Activated CD4-positive, alpha-beta T cell treated with anti-CD3 and anti-CD28 coated beads, Interleukin-2, amount 10 ng/mL, durations not matched to agents 24 days and 14 days (primary cell): ENCODE measurements at places on chromosomes 12 and 14. TPM values are rescaled to one million over a fixed set of nuclear protein-coding genes. Genes with fewer than 3 reads are reported as not detected.

Gene FLRT2
- total RNA-seq, result not detected in 2 replicates

Gene SELPLG
- total RNA-seq, result 47.4 and 49.4 TPM in 2 replicates

Gene LRR1
- total RNA-seq, result 47.7 and 50.4 TPM in 2 replicates

Gene OTOGL
- total RNA-seq, result not detected in 2 replicates

Gene KRT6A
- not detected in 2 replicates for total RNA-seq

Gene HDAC7
- total RNA-seq, result 405 and 419 TPM in 2 replicates

Gene PLEK2
- 0.95 and 1.7 TPM in 2 replicates for total RNA-seq

Gene LRRIQ1
- not detected in 2 replicates for total RNA-seq

GRCh38 chr12:23756416-23756815 lies 193.1 kb downstream of the SOX5 start:
- H3K36me3 ChIP-seq, result no peaks in the 10 kb centered on the region

DNA sequence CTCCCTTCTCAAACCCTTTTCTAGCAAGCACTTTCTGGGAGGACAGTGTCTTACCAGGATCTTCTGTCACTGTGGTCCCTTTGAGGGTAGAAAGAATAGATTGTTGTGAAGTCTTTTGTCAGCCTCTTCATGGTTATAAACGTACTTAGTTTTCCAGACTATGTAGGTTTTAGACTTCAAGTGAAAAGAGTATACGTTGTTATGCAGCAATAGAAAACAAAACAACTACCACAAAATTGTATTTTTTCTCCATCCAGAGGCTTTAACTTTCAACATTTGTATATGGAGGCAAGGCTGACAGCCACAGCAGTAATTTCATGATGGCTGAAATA lies 23.7 kb downstream of the PRKCH start:
- H3K4me3 ChIP-seq, result peak overlapping the region; percentile 83
- DNase-seq, result no peak
- peaks cover 39% of the 10 kb centered on the region for H3K36me3 ChIP-seq
- peak overlapping the region; percentile 95 for H3K27ac ChIP-seq
- H3K27me3 ChIP-seq, result no peaks in the 10 kb centered on the region

- H3K36me3 ChIP-seq, result no peaks in the 10 kb centered on the region
- peaks cover 20% of the 10 kb centered on the region for H3K4me1 ChIP-seq
- H3K27ac ChIP-seq, result peak overlapping the region; percentile 6
- DNase-seq, result no peak
Observed at GRCh38 chr12:51424094-51424661, 453 bp upstream of the SLC4A8 start.

DNA sequence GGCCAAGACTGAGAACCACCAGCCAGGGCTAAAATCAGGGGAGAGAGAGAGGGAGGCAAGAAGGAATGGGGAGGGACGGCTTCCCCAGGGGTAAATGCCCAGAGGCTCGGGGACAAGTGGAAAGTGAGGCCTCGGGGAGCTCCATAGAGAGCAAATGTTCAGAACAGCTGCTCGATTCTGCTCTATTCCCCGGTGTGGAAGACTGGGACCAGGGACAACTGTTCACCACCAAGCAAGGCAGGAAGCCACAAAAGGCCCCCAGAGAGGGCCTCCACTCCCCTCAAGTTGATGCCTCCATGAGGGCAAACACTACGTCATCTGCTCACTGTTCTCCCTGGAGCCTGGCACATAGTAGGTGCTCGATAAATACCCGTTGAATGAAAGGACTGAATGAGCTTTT lies 53.5 kb downstream of the IRF2BPL start:
- H3K36me3 ChIP-seq, result no peaks in the 10 kb centered on the region
- no peak overlapping the region for H3K4me3 ChIP-seq
- H3K4me1 ChIP-seq, result peaks cover 25% of the 10 kb centered on the region

DNA sequence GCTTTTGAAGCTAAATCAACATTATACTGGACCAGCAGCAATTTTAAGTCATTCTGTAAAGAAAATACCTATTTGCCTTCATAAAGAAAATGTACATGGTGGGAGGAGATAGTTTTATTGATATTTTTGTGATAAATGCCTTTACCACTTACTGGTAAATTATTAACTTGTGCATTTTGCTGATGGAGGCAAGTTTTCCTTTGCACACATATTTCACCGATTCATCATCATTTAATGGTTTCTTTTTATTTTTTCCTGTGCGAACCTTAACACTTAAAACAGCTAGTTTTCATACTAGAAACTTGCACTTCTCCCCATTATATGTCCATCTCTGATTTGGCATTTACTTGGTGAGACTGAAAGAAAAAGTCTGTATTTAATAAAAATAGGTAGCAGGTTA lies 239.3 kb downstream of the TRHDE start:
- DNase-seq, result no peak
- H3K36me3 ChIP-seq, result no peaks in the 10 kb centered on the region
- no peak overlapping the region for H3K4me3 ChIP-seq
- H3K27ac ChIP-seq, result no peak overlapping the region
- no peaks in the 10 kb centered on the region for H3K27me3 ChIP-seq

GRCh38 chr12:6840330-6840729 lies 395 bp upstream of the GNB3 start:
- no peaks in the 10 kb centered on the region for H3K27me3 ChIP-seq
- DNase-seq, result no peak
- peaks cover 4% of the 10 kb centered on the region for H3K4me1 ChIP-seq
- H3K4me3 ChIP-seq, result no peak overlapping the region
- H3K36me3 ChIP-seq, result peaks cover 4% of the 10 kb centered on the region
- H3K27ac ChIP-seq, result no peak overlapping the region

DNA sequence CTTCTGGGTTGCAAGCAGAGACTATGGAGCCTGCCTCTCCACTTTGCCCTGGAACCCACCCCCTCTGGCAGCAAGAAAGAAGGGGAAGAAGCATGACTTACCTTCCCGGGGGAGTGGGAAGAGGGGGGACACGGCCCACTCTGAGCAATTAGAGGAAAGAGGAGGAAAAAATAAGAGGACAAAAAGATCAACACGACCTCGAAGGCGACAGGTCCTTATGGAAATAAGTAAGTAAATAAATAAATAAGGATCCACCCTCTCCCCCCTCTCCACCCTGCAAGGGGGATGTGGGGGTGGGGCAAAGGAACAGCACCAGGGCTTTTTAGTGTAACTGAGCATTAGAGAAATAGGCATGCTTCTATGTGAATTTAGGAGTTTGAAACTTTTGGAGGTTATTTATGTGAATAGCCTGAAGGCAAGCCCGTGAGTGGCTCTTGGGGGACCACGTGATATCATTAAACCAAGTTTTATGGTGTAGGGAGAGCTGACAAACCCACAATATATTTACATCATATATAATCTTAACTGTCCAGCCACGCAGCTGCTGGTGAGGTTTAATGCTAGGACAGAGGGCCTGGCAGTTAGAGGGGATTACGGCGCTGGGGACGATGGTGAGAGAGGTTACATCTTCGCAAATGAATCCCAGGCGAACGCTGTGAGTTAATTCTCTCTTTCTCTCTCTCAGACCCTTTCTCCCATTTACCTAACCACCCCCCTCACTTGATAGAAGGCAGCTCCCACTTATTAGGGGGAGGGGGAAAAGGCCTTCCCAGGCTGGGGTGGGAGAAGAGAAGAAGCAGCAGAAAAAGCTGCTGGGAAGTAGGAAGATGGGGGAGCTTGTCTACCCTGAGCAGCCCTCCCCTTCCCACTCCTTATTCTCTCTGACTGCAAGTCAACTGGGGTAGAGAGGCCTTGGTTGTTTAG lies 4.8 kb downstream of the HOXC5 start:
- H3K4me3 ChIP-seq, result no peak overlapping the region
- peaks cover 11% of the 10 kb centered on the region for H3K4me1 ChIP-seq
- H3K27me3 ChIP-seq, result peaks cover 81% of the 10 kb centered on the region

DNA sequence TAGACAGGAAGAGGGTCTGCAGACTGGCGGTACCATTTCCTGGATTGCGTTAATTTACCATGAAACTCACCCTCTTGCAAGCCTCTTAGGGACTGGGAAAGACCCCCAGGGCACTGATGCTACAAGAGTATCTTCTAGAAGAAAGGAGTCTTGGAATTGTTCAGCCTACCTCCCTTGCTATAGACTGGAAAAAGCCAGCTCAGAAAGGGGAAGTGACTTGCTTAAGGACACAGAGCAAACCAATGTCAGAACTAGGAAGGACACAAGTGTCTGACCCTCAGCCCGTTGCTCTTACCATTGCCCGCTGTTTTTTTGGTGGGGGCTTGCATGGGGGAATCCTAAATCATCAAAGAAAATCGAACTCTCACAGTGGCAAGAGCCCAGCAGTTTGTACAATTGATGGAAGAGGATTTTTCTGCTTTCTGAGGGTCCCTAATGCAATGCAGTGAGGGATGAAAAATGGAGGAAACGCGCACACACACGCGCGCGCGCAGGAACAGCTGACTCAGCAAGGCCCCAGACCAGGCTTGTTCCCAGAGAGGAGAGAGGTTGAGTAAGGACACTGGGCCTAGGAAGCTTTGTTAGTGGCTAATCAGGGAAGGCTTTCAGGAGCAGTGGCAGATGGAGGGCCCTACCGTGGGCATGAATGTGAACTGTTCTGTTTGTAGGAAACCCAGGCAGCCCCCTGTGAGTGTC lies 50.9 kb downstream of the RIN3 start:
- H3K4me1 ChIP-seq, result peaks cover 59% of the 10 kb centered on the region
- no peak overlapping the region for H3K4me3 ChIP-seq
- H3K27me3 ChIP-seq, result peaks cover 2% of the 10 kb centered on the region
- peaks cover 28% of the 10 kb centered on the region for H3K36me3 ChIP-seq
- no peak for DNase-seq

- H3K27ac ChIP-seq, result peak overlapping the region; percentile 13
- peaks cover 19% of the 10 kb centered on the region for H3K36me3 ChIP-seq
- H3K27me3 ChIP-seq, result no peaks in the 10 kb centered on the region
- H3K4me3 ChIP-seq, result no peak overlapping the region
- H3K4me1 ChIP-seq, result peaks cover 11% of the 10 kb centered on the region
- DNase-seq, result no peak
Observed at GRCh38 chr12:4331221-4331620, 10.2 kb downstream of the TIGAR start.

- no peak overlapping the region for H3K27ac ChIP-seq
- H3K27me3 ChIP-seq, result peaks cover 26% of the 10 kb centered on the region
- no peaks in the 10 kb centered on the region for H3K36me3 ChIP-seq
Observed at GRCh38 chr12:40170593-40170992, 54.2 kb upstream of the LRRK2 start.

GRCh38 chr14:105860615-105861580 lies 334.5 kb downstream of the TMEM121 start:
- peak overlapping the region; percentile 76 for H3K4me3 ChIP-seq
- peaks cover 43% of the 10 kb centered on the region for H3K4me1 ChIP-seq
- DNase-seq, result peak; percentile 63

DNA sequence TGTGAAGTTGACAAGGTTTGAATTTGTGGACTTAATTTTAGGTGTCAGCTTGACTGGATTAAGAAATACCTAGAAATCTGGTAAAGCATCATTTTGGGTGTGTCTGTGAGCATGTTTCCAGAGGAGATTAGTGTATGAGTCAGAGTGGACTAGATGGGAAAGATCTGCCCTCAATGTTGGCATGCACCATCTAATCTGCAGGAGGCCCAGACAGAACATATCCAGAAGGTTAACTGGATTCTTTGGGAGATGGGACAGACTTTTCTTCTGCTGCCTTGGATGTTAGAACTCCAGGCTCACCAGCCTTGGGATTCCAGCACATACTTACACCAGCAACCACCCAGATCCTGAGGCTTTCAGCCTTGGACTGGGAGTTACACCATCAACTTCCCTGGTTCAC lies 14.1 kb downstream of the SGPP1 start:
- no peaks in the 10 kb centered on the region for H3K27me3 ChIP-seq
- H3K4me1 ChIP-seq, result peaks cover 16% of the 10 kb centered on the region
- H3K4me3 ChIP-seq, result no peak overlapping the region
- H3K36me3 ChIP-seq, result peaks cover 35% of the 10 kb centered on the region
- no peak for DNase-seq

DNA sequence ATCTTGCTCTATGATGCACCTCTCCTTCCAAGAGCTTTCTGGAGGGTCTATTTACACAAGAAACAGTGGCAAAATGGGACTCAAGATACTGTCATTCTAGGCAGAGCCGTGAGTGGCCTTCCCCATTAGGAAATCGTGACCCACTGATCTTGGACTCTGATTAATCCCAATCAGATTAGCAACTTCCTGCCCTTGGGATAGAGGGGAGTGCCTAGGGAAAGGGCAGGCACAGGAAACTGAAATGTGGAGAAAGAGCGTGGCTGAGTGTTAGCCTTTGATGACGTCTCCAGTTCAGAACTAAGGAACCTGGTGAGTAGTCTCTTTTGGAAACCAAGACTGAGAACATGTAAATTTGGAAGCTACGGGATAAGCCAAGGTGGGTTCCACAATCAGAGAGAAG lies 76.1 kb downstream of the NUAK1 start:
- no peak for DNase-seq
- H3K4me3 ChIP-seq, result no peak overlapping the region
- H3K4me1 ChIP-seq, result no peaks in the 10 kb centered on the region

DNA sequence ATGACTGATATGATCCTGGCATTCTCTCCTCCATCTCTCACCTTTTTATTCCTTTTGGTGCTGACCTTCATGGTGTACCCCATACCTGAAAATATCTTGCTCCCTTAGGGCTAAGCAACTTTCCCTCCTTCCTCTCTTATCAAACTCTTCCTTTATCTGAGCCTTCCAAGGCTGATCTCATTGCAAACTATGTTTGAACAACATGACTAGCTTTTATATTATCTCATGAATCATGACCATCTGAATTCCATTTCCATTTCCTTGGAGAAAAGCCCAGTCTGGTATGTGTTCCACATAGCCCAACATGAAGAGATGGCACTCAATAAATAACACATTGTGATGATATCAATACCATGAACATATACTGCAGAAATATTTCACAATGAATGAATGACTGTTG lies 111.6 kb downstream of the TSPAN8 start:
- H3K27me3 ChIP-seq, result no peaks in the 10 kb centered on the region
- no peak for DNase-seq
- no peak overlapping the region for H3K4me3 ChIP-seq
- H3K27ac ChIP-seq, result no peak overlapping the region
- H3K36me3 ChIP-seq, result no peaks in the 10 kb centered on the region

- peak; percentile 59 for DNase-seq
- H3K27me3 ChIP-seq, result peaks cover 29% of the 10 kb centered on the region
- no peak overlapping the region for H3K4me3 ChIP-seq
- no peaks in the 10 kb centered on the region for H3K36me3 ChIP-seq
- H3K4me1 ChIP-seq, result no peaks in the 10 kb centered on the region
Observed at GRCh38 chr14:87896393-87897380, 96.3 kb downstream of the GALC start.

- H3K4me3 ChIP-seq, result peak overlapping the region; percentile 72
- no peaks in the 10 kb centered on the region for H3K27me3 ChIP-seq
- peak overlapping the region; percentile 87 for H3K27ac ChIP-seq
- no peaks in the 10 kb centered on the region for H3K36me3 ChIP-seq
- peaks cover 42% of the 10 kb centered on the region for H3K4me1 ChIP-seq
Observed at GRCh38 chr14:61178226-61179060, 102.7 kb downstream of the TMEM30B start.
